ENCODE measurements at places on chromosomes 6 and 20.

- no peak for DNase-seq
Observed at GRCh38 chr20:63295846-63296245, 2.9 kb downstream of the COL20A1 start.

GRCh38 chr6:3851839-3852238 is 2.7 kb downstream of the FAM50B start:
- no peak for DNase-seq

- DNase-seq = no peak
Observed at GRCh38 chr6:67458265-67458664, 1176.8 kb upstream of the ADGRB3 start.

DNA sequence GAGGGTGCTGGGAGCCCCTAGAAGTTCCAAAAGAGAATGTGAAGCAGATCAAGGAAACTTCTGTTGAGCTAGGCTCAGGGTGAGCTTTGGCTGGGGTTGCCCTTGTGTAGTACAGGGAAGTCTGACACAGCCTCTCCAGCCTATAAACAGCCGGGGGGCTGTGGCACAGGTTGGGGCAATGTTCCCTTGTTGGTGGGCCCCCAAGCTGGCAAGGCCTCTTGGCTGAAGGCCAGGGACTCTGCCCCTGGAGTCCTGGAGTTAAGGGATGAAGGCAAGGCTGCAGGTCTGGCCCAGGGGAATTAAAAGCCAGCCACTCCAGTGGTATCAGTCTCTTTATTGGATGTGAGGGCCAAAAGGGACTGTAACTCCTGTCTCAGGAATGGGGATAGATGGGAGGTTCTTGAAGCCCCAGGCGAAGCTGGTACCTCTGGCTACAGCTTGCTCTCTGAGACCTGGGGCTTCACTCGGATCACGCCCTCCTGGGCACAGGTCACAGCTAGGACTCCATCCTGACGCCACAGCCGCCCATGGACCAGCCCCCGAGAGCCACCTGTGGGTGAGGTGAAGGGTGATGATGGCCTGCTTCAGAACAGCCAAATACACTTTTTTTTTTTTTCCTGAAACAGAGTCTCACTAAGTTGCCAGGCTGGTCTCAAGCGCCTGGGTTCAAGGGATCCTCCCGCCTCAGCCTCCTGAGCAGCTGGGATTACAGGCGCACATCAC is 8.0 kb downstream of the SNX21 start:
- DNase-seq = no peak

- DNase-seq = no peak
Observed at GRCh38 chr20:61932199-61932592, 133.5 kb downstream of the TAF4 start.

DNA sequence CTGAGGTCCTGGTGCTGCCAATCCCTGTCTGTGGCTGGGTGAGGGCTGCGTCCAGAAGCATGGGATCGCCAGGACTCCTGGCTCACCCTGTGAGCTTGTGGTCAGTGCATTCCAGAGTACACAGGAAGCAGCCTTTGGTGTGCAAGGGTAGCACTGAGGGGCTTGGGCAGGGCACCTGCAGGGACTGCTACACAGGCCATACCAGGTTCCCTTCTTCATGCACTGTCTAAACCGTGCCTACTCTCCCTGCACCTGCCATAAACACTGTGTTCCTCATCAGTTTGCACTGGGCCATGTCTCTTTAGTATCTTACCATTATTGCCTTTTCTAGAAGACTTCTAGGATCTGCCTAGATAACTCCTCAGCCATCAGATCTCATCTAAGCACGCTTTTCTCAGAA is 72.8 kb upstream of the NKX2-2 start:
- no peak for DNase-seq

DNA sequence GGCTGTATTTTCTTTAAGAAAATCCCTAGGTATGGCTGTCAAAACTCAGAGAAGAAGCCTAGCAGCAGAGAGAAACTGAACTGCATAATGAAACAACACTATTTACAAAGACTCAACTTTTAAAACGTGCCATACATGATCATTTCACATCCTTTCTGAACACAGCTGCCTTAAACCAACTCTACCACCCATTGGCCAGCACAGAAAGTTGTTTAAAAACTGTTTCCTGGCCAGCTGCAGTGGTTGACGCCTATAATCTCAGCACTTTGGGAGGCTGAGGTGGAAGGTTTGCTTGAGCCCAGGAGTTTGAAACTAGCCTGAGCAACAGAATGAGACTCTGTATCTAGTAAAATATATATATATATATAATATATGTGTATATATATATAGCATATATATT is 336.4 kb upstream of the SOX4 start:
- DNase-seq = no peak

GRCh38 chr6:145329257-145329656 is 406.1 kb downstream of the EPM2A start:
- DNase-seq = no peak

- no peak for DNase-seq
Observed at GRCh38 chr6:118580585-118581419, 32.7 kb downstream of the PLN start.

GRCh38 chr6:25944688-25945574 is 14.4 kb upstream of the SLC17A2 start:
- no peak for DNase-seq

- no peak for DNase-seq
Observed at GRCh38 chr6:106754215-106754614, 124.8 kb downstream of the QRSL1 start.

- DNase-seq = no peak
Observed at GRCh38 chr6:142255785-142256184, 46.0 kb upstream of the ADGRG6 start.

- DNase-seq = no peak
Observed at GRCh38 chr20:14418376-14418775, 81.0 kb upstream of the FLRT3 start.

- DNase-seq = no peak
Observed at GRCh38 chr6:140364916-140365315, 990.5 kb upstream of the CITED2 start.

- DNase-seq = no peak
Observed at GRCh38 chr6:13260831-13261230, 67.5 kb downstream of the TBC1D7 start.

DNA sequence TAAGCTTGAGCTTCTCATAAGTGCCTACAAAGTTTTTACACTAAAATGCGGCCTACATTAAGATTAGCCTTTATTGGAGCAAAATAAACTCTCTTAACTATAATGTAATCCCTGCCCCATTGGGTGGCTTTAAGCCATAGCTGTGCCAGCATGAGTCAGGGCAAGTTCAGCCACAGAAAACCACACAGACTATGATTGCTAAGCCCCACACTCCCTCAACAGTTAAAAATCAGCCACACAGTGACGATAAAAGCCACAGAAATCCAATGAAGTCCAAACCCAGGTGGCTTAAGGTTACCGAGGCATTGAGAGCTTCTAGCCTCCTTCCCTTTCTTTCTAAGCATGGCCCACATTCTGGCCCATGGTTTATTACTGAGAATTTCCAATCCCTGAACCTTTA is 61.6 kb downstream of the GRM1 start:
- DNase-seq = no peak

GRCh38 chr6:146912730-146913685 is 291.2 kb upstream of the STXBP5 start:
- no peak for DNase-seq

- no peak for DNase-seq
Observed at GRCh38 chr20:32841174-32841573, 17.5 kb upstream of the EFCAB8 start.

DNA sequence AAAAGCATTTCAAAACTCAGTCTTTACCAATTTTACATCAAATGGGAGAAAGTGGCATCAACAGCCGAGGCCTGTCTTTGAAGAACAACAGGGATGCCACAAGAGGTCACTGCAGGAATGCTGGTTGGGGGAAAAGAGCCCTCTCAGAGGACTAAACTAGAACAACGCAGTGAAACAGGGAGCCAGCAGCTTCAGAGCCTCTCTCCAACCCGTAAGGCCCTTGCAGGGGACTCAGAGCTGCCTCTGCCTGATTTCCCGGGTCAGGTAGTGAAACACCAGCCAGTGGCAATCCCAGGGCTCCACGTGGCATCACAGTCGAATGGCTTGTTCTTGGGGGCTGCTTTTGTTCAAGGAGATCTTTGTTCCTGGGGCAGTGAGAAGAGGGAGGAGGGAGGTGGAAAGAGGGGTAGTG is 55.0 kb upstream of the KCNK16 start:
- no peak for DNase-seq

DNA sequence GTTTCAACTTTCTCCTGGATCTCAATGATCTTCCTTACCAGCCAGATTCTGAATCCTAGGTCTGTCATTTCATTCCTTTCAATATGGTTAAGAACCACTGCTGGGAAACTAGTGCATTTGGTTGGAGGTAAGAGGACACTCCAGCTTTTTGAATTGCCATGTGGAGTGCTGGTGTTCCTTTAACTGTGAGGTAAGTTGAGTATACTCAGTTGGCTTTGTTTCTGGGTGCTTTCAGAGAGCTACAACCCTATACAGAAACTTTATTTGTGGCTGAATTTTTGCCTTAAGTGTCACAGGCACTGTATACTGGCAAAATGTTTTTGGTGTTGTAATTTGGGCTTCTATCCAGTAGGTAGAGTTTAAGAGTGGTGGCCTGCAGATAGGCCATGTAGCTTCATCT is 175.8 kb downstream of the TBC1D32 start:
- no peak for DNase-seq

GRCh38 chr6:139711804-139712585 is 337.5 kb upstream of the CITED2 start:
- no peak for DNase-seq

- no peak for DNase-seq
Observed at GRCh38 chr6:68046756-68047155, 588.3 kb upstream of the ADGRB3 start.

DNA sequence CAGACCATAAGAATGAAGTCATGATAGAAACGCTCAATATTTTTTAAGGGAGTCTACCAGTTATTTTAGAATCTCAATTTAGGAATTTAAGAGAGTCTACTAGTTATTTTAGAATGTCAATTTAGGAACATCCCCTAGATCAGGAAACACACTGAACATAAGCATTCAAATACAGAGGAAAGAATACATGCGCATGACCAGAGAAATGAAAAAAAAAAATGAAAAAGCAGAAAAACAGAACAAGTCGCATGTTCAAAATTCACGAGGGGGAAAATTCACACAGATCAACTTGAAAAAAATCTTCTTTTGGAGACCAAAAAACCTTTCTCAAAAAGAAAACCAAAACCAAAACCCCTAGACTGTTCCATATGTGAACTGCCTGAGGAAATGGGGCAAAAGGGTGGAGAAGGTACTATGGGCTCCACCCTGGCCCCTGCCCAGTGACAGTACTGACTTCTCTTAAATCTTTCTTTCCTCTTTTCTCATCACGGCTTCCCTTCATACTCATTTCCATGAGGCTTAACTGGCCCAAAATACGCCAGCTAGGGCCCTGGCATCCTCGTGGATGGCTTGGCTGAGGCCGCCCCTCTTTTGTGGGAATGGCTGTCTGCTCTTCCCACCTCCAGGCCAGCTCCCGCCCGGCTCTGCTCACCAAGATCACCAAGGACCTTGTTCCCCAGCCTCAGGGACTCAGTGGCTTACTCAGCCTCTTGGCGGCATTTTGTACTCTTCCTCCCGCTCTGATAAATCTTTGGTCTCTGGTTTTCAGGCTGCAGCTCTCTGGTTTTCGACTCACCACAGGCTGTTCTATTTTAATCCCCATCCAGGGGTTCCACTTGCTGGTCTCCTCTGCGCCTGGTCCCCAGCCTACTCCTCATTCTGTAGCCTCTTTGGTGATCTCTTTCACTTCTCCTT is 11.2 kb downstream of the ZBTB2 start:
- no peak for DNase-seq

- no peak for DNase-seq
Observed at GRCh38 chr20:32789896-32790750, 27.9 kb downstream of the DNMT3B start.

GRCh38 chr6:83889621-83890020 is 30.1 kb downstream of the CYB5R4 start:
- DNase-seq = no peak

GRCh38 chr6:55826941-55827340 is 48.4 kb downstream of the BMP5 start:
- no peak for DNase-seq

Data from cortex of kidney (tissue), 1 donor.